ENCODE measurements at places on chromosomes 7 and 10. TPM values are rescaled to one million over a fixed set of nuclear protein-coding genes. Genes with fewer than 3 reads are reported as not detected.

FAM25A gene
- polyA plus RNA-seq, result not detected

DNA sequence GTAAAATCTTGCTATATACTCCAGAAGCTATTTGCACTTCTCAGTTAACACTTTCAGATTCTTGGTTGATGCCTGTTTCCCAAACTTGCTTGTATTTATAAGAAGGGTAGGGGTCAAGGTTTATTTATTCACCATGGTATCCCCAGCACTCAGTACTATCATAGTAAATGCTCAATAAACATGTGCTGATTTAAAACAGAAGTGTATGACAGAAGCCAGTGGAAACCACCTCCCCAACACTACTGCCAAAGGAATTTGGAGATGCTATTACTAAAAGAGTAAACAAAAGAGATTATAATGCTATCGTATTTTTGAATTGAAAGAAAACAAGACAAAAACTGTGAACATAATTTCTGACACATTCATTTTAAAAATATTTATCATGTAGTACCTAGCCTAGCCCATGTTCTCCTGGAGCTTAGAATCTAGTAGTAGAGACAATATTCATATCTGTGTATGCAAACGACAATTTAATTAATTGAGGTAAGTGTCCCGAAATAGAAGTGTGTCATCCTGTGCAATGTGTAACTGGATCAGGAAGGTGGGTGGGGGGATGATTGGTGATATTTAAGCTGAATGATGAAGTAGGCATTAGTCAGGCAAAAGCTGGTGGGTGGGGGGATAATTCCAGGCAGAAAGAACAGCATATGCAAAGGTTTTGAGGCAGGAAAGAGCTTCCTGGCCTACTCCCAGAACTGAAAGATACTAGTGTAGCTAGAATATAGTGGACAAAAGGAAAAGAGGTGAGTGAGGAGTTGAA is 77.5 kb downstream of the HGF start:
- DNase-seq, result no peak
- no peaks in the 10 kb centered on the region for H3K36me3 ChIP-seq
- no peak overlapping the region for H3K4me3 ChIP-seq
- H3K27me3 ChIP-seq, result no peaks in the 10 kb centered on the region
- H3K27ac ChIP-seq, result no peak overlapping the region

- H3K36me3 ChIP-seq, result no peaks in the 10 kb centered on the region
- no peak for DNase-seq
- H3K27ac ChIP-seq, result no peak overlapping the region
- peaks cover 5% of the 10 kb centered on the region for H3K4me1 ChIP-seq
These were observed 6.3 kb downstream of the NPFFR1 start for GRCh38 chr10:70277396-70278030.

MGAM2 gene
- polyA plus RNA-seq, result not detected

MSMB gene
- not detected for polyA plus RNA-seq

DNA sequence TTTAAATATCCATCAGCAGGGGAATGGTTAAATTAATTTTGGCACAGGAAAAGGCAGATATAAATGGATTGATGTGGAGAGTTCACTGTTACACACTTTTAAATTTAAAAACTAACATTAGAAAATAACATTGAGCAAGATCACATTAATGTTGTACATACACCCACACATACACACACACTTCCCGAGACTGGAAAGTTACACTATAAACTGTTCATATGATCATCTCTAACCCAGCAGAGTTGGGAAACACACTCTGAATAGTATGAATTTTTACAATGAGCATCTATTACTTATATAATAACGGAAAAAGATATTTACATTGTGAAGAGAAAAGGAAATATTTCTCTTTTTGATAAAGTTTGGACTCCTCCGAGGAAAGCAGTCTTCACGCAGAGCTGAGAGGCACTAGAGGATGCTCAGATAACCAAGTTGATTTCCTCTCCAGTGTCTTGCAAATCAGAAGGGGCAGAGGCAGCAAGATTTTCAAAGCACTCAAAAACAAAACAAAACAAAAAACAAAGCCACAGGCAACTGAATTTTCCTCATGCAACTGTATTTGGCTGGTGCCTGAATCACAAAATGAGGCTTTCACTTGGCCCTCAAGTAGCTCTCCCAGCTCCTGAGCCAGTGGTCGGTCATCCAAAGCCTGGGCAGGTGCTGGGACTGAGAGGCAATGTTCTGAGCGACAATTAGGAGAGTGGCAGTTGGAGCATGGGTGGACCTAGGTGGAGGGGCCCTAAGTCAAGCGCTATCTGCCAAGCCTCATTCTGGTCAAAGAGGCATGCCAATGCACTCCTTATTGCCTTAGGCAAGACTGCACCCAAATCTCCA is 10.5 kb upstream of the GATAD1 start:
- no peak overlapping the region for H3K27ac ChIP-seq
- H3K4me3 ChIP-seq, result no peak overlapping the region
- no peaks in the 10 kb centered on the region for H3K4me1 ChIP-seq

DNA sequence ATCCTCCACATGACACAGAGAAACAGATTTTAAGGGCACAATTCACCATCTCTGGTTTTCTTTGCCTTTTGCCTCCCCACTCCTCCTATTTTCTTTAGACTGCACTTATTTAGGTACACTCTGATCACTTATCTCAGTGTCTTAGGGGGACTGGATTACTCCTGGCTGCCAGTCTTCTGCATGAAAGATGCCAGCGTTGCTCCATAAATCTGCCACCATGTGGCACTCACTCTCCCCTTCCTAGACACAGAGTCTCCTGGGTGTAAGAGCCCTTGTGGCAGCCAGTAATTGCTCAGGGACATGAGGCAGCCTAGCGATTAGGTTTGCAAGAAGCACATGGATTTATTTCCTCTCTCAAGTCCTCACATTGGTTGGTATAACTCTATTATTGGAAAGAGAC is 34.5 kb upstream of the RBM20 start:
- H3K4me1 ChIP-seq, result peaks cover 6% of the 10 kb centered on the region
- peaks cover 9% of the 10 kb centered on the region for H3K36me3 ChIP-seq
- H3K27me3 ChIP-seq, result no peaks in the 10 kb centered on the region
- H3K27ac ChIP-seq, result no peak overlapping the region

SVIL gene
- polyA plus RNA-seq, result 0.88 TPM

- no peak overlapping the region for H3K4me3 ChIP-seq
- no peak for DNase-seq
- no peaks in the 10 kb centered on the region for H3K36me3 ChIP-seq
- no peaks in the 10 kb centered on the region for H3K27me3 ChIP-seq
- no peak overlapping the region for H3K27ac ChIP-seq
- H3K4me1 ChIP-seq, result peaks cover 9% of the 10 kb centered on the region
These were observed 27.3 kb downstream of the GSDME start for GRCh38 chr7:24730018-24730369.

RAB19 gene
- 0.71 TPM for polyA plus RNA-seq

ZNF804B gene
- not detected for polyA plus RNA-seq

IFIT1 gene
- polyA plus RNA-seq, result 0.50 TPM

CYP2E1 gene
- polyA plus RNA-seq, result 1.1 TPM

CLDN12 gene
- 2.4 TPM for polyA plus RNA-seq

- no peaks in the 10 kb centered on the region for H3K36me3 ChIP-seq
- no peaks in the 10 kb centered on the region for H3K4me1 ChIP-seq
- H3K27ac ChIP-seq, result no peak overlapping the region
- no peaks in the 10 kb centered on the region for H3K27me3 ChIP-seq
These were observed 129.6 kb downstream of the BICC1 start for GRCh38 chr10:58642283-58642682.

- H3K36me3 ChIP-seq, result no peaks in the 10 kb centered on the region
- no peak overlapping the region for H3K4me3 ChIP-seq
- no peaks in the 10 kb centered on the region for H3K27me3 ChIP-seq
- H3K4me1 ChIP-seq, result peaks cover 13% of the 10 kb centered on the region
- H3K27ac ChIP-seq, result no peak overlapping the region
These were observed 59.1 kb upstream of the NKX6-2 start for GRCh38 chr10:132845041-132845551.

- H3K36me3 ChIP-seq, result no peaks in the 10 kb centered on the region
- H3K27me3 ChIP-seq, result no peaks in the 10 kb centered on the region
- H3K4me1 ChIP-seq, result no peaks in the 10 kb centered on the region
These were observed 264.3 kb upstream of the INHBA start for GRCh38 chr7:41967156-41967555.

- H3K4me1 ChIP-seq, result no peaks in the 10 kb centered on the region
- H3K36me3 ChIP-seq, result no peaks in the 10 kb centered on the region
- no peak overlapping the region for H3K4me3 ChIP-seq
- no peak overlapping the region for H3K27ac ChIP-seq
- no peak for DNase-seq
These were observed 291.1 kb upstream of the LYZL1 start for GRCh38 chr10:28997734-28998133.

PDLIM1 gene
- 135 TPM for polyA plus RNA-seq

DNA sequence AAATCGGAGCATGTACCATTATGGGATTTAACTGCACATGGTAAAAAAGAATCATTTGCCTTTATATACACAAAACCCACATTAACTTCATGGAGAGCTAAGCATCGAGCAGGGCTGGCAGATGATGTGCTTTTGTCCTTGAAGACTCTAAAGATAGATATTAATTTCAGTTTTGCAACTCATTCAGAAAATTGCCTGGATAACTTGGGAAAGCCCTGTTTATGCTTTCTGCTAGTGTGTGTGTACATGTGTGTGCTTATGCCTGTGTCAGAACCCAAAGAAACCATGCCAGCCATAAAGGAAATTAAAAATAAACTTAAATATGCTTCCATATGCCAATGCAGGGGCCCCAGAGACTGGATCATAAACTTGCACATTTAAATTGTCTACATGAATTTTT is 640.0 kb downstream of the PARD3 start:
- no peaks in the 10 kb centered on the region for H3K4me1 ChIP-seq
- H3K27me3 ChIP-seq, result no peaks in the 10 kb centered on the region
- no peak overlapping the region for H3K4me3 ChIP-seq

- no peak overlapping the region for H3K4me3 ChIP-seq
- no peaks in the 10 kb centered on the region for H3K4me1 ChIP-seq
- peaks cover 4% of the 10 kb centered on the region for H3K27me3 ChIP-seq
These were observed 40.8 kb upstream of the WIPF3 start for GRCh38 chr7:29765490-29765889.

CFAP70 gene
- 1.6 TPM for polyA plus RNA-seq

GRCh38 chr7:159035571-159036073 is 109.0 kb downstream of the VIPR2 start:
- no peaks in the 10 kb centered on the region for H3K36me3 ChIP-seq
- DNase-seq, result no peak
- H3K4me1 ChIP-seq, result peaks cover 5% of the 10 kb centered on the region

DNA sequence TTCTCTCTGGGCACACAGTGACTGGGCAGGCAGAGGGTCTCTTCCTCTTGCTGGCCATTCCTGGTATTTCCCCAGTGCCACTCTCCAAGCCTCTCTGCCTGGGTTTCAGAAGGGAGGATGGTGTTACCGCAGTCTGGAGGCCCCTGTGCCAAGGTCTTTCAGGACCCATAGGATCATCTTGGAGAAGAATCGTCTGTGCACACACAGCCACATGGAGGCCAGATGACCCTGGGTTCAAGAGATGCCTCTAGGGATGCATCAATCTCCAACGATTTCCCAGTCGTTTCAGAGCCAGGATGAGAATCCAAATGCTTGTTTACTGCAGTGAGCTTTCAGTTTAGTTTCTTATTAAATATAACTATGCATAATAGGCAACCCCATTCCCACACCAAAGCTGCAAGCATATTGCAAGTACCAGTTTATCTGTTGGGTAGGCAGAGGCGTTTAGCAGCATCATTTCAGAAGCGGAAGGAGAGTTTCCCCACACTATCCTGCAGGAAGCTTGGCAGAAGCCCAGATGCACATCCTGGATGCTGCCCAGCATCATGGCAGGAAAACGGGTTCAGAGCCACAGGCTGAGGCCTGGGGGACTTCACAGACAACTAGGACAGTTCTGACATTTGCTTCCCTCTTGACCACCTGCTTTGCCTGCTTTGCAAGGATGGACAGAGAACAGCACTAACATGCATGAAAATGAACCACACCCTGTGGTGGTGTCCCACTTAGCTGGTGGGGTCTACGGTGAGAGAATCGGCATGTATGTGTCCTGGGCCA is 134.7 kb upstream of the FAM20C start:
- no peaks in the 10 kb centered on the region for H3K27me3 ChIP-seq
- no peak overlapping the region for H3K27ac ChIP-seq
- H3K4me3 ChIP-seq, result no peak overlapping the region
- no peak for DNase-seq

DNA sequence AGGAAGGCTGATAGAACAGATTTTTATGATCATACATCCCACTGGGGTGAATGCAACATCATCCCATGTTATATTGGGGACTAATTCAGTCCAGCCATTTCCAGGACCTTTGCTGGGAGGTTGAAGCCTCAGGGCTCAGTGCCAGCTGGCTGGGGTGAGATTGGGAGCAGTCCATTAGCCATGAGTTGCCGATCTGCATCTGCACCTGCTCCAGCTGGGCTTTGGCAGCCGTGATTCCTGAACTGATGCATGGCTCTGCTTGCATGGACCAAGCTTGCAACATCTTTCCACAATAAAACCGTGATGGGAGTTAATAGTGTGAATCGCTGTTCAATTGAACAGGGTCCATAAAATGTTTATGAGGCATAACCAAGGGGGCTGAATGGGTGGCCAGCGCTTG is 346.9 kb downstream of the TYW1 start:
- no peak for DNase-seq
- no peak overlapping the region for H3K27ac ChIP-seq
- no peaks in the 10 kb centered on the region for H3K27me3 ChIP-seq
- no peak overlapping the region for H3K4me3 ChIP-seq
- H3K4me1 ChIP-seq, result no peaks in the 10 kb centered on the region

DNA sequence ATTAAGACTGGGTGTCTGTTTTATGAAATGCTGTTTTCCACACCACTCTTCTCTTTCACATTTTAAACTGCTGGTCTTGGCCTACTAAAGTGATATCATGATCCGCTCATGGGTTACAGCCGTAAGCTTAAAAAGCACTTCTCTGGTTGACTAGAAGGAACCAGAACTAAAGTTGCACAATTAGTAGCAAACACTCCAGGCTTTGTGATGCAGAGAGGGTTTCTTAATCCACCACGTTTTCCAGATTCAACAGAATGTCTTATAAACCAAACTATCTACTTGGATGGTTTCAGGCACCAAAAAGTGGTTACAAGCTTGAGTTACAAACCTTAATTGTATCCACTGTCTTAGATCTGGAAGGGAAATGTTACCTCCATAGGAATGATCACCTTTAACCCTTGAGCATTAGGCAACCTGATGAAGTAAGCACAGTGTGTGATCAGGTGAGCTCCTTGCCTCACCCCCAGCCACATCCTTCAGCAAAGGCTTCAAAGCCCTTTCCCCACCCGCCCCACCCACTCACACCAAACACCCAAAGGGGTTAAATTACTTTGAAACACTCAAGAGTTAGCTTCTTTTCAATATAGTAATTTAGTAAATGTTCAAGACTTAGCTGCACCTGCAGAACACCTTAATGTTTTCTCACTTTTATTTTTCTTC is 3.5 kb downstream of the ELMO1 start:
- DNase-seq, result no peak
- H3K27ac ChIP-seq, result no peak overlapping the region
- H3K4me1 ChIP-seq, result peaks cover 39% of the 10 kb centered on the region
- peaks cover 7% of the 10 kb centered on the region for H3K36me3 ChIP-seq

RBP3 gene
- polyA plus RNA-seq, result not detected

Data from B cell (primary cell).